ENCODE measurements at places on chromosomes 13 and 19.

DNA sequence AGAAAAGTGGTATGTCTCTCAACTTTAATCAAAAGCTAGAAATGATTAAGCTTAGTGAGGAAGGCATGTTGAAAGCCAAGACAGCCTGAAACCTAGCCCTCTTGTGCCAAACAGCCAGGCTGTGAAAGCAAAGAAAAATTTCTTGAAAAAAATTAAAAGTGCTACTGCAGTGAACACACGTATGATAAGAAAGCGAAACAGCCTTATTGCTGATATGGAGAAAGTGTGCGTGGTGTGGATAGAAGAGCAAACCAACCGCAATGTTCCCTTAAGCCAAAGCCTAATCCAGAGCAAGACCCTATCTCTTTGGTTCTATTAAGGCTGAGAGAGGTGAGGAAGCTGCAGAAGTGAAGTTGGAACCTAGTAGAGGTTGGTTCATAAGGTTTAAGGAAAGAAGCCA, 96.4 kb downstream of the ZDHHC20 start:
- no peak for DNase-seq

DNA sequence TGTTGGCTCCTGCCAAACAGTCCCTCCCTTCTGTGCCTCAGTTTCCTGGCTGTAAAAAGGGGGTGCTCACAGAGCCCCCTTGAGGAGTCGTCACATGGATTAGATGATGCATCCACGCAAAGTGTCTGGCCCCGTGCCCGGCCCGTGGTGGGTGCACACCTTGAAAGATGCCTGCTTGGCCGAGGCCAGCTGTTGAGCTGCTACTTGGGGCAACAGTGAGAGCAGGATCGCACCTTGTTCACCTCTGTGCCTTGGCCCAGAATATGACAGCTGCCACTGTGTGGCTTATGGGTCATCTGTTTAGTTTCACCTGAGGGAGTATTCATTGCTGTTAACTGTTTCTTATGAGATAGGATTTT, 17.7 kb downstream of the CRTC1 start:
- DNase-seq = no peak

DNA sequence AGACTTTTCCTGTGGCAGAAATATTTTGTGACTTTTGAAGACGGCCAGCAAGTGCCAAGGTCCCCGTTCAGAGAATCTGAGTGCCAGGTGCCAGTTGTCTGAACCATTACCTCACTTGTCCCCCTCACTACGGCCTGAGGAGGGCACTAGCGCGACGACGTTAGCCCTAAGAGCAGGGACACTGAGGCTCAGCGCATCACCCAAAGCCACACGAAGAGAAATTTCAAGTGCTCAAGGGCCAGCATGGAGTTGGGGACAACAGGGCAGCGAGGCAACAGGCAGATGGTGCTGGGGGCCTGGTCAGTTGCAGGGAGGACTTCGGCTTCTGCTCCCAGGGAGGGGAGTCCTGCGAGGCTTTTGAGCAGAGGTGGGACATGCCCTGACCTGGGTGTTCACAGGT, 9.5 kb upstream of the TYK2 start:
- no peak for DNase-seq

GRCh38 chr19:40690050-40690692, at the start of gene NUMBL:
Gene NUMBL (minus strand): TSS chr19:40690651. CDS start chr19:40690483, 168 bp downstream.
- DNase-seq = no peak

DNA sequence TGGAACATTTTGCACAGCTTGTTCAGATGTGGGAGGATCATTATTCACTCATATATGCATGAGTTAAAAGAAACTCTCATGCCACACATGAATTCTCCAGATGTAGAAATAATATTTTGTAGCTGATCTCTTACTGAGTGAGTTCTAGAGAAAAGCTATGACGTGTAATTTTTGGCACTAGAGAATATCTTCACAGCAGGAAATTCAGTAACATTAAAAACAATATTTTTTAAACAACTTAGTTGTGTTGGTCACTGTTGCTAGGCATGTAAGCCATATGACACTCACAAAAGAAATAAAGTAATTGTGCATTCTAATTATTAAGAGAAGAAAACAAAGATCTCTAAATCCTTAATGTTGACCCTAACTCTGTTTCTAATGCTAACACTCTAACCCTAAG, 371.4 kb upstream of the SLC10A2 start:
- DNase-seq = no peak

- DNase-seq = no peak
These were observed 2.7 kb downstream of the ALDH16A1 start for GRCh38 chr19:49455773-49456172.

DNA sequence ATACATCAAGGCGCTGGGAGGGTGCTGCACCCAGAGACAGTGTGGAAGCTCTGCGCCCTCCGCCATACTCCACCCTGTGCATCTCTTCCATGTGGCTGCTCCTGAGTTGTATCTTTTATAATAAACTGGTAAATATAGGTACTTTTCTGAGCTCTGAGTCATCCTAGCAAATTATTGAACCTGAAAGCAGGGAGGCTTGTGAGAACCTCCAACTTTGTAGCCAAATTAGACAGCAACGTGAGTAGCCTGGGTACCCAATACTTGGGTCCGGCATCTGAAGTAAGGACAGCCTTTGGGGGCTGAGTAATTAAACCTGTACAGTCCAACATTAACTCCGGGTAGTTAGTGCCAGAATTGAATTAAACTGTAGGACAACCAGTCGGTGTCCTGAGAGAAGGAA, 57.4 kb downstream of the RUBCNL start:
- no peak for DNase-seq

- no peak for DNase-seq
These were observed 21.4 kb downstream of the FOXO1 start for GRCh38 chr13:40644838-40645604.

DNA sequence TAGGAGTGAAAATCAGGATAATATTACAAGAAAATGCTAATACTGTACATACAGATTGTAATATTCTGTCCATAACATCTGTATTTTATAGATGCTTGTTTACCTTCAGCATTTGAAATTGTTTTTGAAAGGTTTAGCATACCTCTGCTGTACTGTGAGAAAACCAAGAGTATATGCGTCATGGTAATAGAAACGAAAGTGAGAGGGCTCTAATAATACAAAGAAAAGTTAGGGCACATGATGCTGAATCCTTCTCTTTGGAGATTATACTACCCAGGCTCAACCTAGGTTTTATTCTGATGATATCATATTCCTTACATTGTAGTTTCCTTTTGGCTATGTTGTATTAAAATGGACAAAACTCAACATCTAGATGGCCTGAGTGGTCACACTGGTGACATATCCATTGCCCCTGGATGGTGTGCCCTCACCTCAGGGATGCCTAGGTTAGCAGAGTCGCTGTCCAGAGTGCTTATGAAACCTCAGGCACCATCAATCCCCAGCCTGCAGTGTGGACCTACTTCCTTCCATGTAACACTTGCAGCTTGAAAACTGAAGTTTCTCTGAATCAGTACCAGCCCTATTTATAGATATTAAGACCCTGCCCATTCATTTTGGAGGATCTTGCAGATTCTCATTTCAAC, 253.7 kb downstream of the KCTD12 start:
- DNase-seq = no peak

GRCh38 chr19:10820173-10820572, 15.8 kb downstream of the TMED1 start:
- DNase-seq = no peak

- peak; percentile 31 for DNase-seq
These were observed 347.4 kb downstream of the LIG4 start for GRCh38 chr13:107867701-107868661.

Data from NCI-H2081 treated with DMSO at 0.1 percent for 48 hours (cell line).